Renal cortex interstitium (tissue), 15 donors: ENCODE measurements at places on chromosomes 12 and 14. TPM values are rescaled to one million over a fixed set of nuclear protein-coding genes. Genes with fewer than 3 reads are reported as not detected.

GRCh38 chr14:103961928-103962578 is 19.7 kb upstream of the RD3L start:
- DNase-seq, result no peak

DNA sequence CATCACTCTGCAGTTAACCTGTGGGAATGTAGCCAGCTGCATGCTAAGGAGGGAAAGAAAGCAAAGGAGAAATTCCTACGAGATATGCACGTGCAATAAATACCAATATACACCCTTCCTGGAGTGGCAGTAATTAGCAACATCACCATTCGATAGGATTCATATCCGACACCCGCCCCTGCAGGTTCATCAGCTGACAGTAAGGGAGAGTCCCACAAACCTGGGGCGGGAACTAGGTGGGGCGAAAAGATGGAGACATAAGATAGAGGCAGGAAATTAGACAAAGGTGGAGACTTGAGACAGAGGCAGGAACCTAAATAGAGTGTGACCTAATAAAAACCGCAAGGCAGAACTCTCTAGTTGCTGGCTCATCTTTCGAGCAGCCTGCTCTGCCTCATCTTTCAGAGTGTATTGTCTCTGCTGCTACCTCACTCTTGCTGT is 51.6 kb downstream of the PLEKHG3 start:
- DNase-seq, result no peak

DNA sequence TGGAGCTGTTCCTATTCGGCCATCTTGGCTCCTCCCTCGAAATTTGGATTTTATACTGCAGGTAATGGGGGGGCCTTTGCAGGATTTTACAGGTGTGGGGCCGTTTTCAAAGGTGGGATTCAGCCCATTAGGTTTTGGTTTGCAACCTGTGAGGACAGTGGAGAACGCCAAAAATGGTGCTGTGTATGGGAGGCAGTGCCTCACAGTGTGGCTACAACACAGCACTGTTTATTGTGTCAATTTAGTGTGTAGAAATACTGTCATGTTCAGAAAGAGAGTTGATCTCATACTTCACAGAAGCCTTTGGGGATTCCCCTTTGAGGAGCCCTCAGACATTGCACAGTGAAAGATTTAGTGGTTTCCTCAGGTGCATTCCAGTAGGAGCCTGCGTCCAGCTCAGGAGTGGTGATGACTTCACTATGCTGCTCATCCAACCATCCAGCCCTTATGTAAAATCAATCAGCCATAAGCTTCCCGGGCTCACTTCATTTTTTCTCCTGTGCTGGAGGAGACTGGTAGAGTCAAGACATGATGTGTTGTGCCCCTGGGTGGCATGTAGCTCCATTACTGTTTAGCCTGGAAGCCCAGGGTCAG is 92.7 kb upstream of the PRMT8 start:
- DNase-seq, result no peak

Gene TCTN2
- 33.1 TPM for polyA plus RNA-seq

DNA sequence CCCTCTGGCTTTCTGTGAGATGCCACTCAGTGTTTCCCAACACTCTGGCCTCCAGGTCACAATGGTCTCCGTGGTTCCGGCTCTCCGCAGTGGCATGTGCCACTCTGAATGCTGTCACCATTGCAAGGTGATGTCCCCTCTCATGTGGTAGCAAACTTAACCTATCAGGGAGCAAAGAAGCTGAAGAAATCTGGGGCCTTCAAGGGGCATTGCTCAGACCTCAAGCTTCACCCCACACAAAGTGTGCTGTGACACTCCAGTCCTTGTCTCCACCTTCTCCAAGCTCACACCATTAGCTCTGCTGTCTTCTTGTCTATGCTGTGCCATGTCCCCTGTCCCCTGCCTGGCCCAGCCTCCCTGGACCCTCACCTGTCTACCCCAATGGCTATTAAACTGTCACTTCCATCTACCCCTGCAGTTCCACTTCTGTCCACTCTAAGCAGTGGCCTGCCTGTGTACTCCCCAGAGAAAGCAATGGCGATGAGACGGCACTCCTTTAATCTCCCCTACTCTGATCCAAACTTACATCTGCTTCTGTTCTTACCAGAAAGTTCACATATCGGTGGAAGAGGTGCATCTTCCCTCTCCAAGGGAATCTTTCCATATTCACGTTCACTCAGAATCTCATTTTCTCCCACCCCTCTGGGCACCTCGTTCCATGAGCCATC is 93.7 kb downstream of the DHRS2 start:
- DNase-seq, result no peak

GRCh38 chr14:73794146-73794545 is 57.5 kb upstream of the PTGR2 start:
- no peak for DNase-seq

DNA sequence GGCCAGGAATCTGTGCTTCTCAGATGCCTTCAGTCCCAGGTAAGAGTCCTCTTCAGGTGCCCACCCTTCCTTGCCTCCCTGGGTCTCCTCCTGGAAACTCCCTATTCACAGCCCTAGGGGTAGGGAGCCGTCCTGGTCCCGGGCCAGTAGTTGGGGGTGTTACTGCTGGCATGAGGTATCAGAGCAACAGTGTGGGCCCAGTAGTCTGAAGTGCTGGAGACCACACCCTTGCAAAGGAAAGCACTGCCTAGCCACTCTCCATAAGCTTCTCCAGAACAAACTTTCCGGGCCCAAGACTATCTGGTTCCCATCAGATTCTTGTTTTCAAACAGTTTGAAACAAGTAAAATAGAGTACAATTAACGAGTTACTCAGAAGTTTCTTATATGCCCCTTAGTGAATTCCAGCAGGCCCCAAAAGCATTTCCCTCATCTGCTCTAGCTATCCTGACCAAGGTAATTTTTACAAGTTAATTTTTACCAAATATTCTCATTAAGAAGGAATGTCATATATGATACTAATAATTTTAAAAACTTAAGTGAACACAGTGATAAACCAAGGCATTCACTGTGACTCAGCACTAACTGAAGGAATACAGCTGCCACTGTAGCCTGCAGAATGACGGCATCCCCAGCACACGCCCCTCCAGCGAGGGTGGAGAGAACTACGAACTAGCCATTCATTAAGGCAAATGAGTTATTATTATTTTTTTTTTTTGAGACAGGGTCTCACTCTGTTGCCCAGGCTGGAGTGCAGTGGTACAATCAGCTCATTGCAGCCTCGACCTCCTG is 49.4 kb downstream of the MOK start:
- no peak for DNase-seq

Gene SPIC
- not detected for polyA plus RNA-seq

Gene STAC3
- polyA plus RNA-seq, result 6.1 TPM

DNA sequence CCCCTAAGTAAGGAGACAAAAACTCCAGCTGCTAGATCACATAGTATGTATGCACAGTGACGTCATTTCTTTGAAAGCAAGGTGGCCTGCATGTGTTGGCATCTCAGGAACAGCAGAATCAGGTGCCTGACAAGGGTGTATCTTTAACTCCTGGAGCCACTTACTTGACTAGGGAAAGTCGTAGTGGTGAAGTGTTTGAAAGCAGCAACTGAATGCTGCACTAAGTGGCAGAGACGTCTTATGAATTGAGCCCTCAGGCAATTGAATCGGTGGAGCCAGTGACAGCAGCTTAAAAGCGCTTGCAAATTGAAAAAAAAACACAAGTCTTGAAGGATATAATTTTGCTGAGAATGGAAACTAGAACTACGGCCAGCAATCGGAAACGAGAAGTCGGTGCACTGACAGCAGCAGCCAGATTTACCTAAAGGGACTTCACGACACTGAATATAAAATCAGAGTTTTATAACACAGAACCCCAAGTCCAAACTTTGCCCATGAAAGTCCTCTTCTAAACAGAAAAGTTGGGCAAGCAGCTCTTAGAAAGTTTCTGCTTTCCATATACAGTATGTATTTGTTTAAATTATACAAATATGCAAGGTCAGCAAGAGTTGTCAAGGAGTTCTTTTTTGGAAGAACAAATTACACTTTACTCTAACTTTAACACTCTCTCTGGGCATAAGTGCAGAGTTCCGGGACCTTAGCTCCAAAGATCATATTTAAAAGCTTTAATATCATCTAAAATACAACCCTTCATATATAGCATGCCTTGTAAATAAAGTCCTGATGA is 1.1 kb downstream of the IGF1 start:
- DNase-seq, result no peak
